CD8-positive, alpha-beta memory T cell (primary cell): ENCODE measurements at places on chromosomes 11 and 22. TPM values are rescaled to one million over a fixed set of nuclear protein-coding genes. Genes with fewer than 3 reads are reported as not detected.

The PPFIA1 gene
- total RNA-seq: 39.9 TPM

The RAB3IL1 gene
- total RNA-seq: 0.53 TPM

The OR6T1 gene
- total RNA-seq: not detected

The C11orf91 gene
- not detected for total RNA-seq

The OR5A2 gene
- not detected for total RNA-seq

The SHANK2 gene
- total RNA-seq: not detected

The PATE2 gene
- total RNA-seq: not detected

The WNT7B gene
- total RNA-seq: not detected

The SPECC1L gene
- 52.1 TPM for total RNA-seq
